ENCODE measurements at places on chromosomes 11 and 22.
A peak's percentile ranks its signal among the peaks of the same experiment; 100 is the strongest.

DNA sequence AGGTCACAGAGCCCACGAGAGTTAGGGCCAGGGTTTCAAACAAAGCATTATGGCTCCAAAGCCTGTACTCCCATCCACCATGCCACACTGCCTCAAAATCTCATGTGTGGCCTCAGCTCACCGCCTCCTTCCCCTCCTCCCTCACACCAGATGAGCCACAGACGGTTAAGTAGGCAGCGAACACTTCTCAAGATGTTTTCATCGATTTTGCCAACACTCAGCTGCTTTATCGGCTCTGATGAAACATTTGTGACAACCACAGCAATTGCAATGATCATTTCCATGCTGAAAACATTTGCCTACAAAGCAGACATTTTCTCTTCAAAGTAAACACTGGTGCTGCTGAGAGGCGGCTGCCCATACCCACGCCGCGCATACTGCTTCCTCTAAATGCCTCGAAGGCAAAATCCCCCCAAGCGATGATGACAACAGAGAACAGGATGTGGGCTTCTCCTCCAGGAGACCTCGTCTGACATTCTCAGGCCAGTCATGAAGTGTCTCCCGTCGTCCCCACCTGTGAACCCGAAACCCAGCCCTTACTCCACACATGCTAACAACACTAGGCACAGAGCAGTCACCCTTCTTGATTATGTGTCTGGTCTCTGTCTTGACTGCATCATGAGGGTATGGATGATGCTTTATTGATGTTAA is 599.2 kb downstream of the SOX6 start:
- DNase-seq = no peak

DNA sequence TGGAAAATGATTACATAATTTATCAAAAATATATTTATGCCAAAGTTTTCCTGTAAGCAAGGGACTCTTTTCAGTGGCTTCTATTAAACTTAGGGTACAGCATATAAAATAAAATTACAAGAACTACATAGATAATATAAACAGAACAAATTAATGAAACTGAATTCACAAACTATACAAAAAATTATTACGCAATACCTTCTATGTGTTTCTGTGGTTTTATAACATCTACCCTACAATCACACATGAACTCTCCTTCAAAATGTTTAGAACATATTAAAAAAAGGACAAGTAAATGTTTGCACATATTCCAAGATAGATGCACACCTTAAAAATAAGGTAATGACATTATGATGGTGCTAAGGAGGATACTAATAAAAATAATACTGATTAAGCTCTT is 235.9 kb downstream of the CNTN5 start:
- DNase-seq = no peak

GRCh38 chr11:34305193-34305592 is 52.6 kb downstream of the ABTB2 start:
- no peak for DNase-seq

- peak; percentile 36 for DNase-seq
Measured at GRCh38 chr22:37193629-37194191, 5.7 kb upstream of the C1QTNF6 start.

GRCh38 chr11:19110295-19110694 is 6.7 kb upstream of the ZDHHC13 start:
- DNase-seq = no peak

DNA sequence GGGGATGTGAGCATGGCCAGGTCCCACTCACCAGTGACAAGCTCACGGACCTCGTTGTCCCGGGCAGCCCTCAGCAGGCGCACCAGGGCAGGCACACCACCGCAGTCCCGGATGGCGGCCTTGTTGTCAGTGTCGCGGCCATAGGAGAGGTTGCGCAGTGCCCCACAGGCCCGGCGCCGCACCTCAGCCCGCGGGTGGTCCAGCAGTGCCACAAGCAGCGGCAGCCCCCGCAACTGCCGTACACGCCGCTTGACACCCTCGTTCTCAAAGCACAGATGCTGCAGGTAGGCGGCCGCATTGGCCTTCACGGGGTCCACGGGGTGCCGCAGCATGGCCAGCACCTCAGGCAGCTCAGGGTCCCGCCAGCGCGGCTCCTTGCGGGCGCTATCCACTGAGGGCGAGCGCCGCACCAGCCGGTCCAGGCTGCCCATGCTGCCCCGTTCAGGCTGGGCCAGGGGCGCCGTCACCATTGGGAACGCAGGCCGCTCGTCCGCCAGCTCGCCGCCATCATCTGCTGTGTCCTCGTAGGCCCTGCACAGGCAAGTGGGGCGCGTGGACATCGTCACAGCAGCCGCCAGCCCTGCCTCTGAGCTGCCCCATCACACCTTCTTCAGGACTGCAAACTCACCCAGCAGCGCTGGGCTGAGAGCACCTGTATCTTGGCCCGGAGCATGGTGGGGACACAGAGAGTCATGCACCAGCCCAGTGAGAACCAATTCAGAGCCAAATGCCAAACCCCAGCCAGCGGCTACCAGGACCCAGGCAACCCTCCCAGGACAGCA is 36.7 kb downstream of the ARVCF start:
- no peak for DNase-seq

GRCh38 chr11:104771763-104772162 is 126.5 kb downstream of the CASP12 start:
- no peak for DNase-seq

DNA sequence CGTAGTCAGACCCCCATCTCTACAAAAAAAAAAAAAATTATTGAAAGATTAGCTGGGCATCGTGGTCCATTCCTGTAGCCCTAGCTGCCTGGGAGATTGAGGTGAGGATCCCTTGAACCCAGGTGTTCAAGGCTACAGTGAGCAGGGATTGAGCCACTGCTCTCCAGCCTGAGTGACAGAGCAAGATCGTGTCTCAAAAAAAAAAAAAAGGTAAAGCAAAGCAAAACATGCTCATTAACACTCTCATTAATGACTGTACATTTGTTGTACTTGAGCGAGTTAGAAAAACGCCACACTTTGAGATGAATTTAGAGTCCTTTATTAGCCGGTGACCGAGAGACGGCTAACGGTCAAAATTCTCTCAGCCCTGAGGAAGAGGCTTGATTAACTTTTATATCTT is 6.2 kb upstream of the SERHL2 start:
- DNase-seq = no peak

DNA sequence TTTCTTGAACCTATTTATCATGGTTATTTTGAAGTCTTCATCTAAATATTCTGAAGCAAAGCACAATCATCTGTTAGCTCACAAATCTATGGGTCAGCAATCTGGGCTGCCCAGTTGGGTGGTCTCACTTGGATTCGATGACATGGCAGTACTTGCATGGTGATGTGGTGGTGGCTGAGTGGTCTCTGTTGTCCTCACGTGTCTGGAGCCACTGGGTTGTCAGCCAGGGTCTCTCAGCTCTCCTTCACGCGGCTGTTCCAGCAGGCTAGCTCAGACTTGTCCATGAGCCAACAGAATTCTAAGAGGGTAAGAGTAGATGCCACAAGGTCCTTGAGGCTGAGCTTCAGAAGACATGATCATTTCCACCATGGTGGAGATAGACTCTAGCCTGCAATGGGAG is 66.4 kb upstream of the KCNQ1OT1 start:
- no peak for DNase-seq

GRCh38 chr11:17443423-17443822 is 33.2 kb downstream of the ABCC8 start:
- DNase-seq = no peak

DNA sequence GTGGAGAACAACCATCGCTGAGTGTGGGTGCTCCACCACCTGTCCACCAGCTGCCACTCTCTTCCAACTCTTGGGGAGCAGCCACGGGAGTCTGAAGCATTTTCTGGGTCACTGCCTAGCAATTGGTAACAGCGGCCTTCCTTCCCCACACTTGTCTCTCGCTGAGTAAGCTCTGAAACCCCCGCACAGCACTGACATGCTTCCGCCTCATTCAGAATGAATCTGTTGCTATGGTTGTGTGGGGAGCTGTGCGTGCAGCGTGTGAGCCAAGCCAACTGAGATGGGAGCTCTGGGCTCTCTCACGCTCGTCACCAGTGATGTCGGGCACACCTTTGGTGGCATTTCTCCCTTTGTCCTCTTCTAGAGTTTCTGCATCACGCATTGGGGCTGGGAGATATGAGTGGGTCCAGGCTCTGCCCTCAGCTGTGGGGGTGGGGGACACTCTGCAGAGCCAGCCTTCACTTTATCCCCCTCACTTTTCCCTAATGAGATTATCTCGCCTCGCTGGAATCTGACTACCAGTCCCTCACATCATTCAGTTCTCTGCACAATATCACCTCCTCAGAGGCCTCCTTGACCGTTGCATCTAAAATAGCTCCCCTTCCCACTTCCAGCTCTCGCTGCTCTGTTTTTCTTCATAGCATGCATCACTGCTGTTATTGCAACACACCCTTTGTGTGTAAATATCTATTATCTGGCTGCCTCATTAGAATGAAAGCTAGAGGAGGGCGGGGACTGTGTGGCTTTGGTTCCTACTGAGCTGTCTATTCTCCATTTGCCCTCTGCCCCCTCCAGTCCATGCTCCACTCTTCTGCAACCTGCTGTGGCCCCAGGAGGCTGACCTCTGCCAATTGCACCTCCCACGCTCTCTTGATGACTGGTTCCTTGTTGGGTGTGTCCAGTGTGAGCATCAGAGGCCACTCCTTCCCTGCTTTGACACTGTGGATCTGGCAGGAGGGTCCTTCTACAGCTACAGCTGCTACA is 569.9 kb upstream of the CADM1 start:
- DNase-seq = no peak

GRCh38 chr22:30455075-30455840 is 16.6 kb downstream of the SEC14L3 start:
- DNase-seq = no peak

DNA sequence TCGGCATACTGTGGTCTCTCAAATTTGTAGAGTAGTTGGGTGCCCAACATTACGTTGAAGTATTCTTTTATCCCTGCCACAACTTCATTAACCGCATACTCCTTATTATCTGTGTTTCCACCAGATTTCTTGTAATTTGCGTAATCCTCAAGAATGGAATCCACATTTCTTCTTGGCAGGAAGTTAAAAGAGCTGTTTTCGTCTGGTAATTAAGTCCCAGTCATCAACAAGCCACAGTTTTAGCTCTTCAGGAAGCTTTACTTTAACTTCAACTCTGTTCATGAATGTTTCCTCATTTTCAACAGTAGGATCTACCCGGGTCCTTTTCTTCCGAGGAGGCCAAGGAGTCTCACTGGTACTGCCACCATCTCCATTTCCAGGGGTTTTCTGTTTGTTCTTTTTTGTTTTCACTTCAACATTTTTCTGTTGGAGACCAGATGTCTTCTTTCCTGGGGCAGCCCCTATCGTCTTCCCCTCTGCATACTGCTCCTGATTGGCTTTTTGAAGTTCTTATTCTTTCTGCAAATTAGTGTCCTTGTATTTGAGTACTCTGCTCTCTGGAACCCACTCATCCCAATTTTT is 30.3 kb downstream of the PDE3B start:
- DNase-seq = no peak

DNA sequence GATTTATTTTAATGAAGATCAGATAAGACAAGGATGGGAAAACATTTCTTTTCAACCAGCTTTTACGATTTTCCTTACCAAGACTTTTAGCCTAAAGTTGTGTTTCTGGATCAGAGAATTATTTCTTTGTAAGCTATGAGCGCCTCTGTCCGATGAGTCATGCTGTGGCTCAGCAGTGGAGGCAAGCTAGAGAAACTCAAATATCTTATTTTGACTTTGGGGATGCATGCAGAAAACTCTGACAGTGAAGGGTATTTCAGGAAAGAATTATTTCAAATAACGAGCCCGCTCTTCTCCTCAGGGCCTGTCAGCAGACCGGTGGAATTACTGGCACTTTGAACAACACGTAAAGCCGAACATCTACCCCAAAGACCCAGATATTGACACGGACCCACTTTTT is 77.9 kb upstream of the OR5AK2 start:
- no peak for DNase-seq

GRCh38 chr22:42300259-42301076 is 30.0 kb upstream of the TCF20 start:
- DNase-seq = peak; percentile 32

DNA sequence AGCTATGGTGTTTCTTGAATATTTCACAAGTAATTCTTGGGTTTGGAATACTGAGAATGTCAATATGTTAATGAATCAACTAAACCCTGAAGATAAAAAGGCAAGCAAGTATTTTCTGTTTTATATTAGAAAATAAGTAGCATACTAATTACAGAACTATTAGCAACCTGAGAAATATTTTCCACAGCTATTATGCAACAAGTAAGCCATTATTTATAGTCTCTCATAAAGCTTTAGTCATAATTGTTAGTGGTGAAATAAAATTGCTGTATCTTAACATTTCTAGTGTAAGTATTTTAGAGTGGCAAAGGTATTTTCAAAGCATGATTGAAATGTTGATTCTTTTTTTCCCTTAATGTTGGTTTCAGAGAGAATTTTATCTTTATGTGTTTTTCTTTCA is 53.3 kb downstream of the FAR1 start:
- no peak for DNase-seq

DNA sequence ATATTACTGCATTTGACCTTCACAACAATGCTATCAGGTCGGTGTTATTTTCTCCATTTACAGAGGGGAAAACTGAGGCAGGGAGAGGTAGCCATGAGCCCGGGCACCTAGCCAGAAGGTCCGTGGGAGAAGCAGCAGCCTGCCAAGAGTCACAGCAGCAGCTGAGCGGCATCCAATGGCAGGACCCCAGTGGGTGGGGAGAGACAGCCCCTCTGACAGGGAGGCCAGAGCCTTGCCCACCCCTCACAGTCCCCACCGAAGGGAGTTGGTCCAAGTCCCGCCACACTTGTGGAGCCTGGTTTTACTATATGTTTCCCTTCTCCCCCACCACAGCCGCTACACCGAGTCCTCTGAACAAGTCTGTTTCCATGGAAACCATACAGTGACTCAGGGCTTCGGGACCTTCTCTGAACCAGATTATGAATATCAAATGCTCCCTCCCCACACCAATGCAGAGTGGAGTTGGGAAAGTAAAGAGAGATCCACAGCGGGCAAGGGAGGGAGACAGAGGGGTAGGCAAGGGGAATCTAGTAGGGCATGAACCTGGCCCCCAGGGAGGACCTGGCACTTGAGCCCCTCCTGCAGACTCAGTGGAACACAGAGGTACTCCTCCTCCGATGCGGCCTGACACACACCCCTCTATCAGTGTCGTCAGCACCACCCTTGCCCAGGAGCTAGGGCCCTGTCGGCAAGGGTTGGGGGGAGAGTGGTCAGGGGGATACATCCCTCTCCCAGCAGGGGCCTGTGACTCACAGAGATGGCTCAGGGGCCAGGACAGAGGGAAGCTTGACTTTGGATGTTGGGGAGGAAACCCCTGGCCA is 2.5 kb downstream of the CHST1 start:
- no peak for DNase-seq

- DNase-seq = no peak
Measured at GRCh38 chr11:105673089-105673488, 63.2 kb downstream of the GRIA4 start.

Measured in activated naive CD4-positive, alpha-beta T cell treated with Interleukin-2 at 50 U/mL for 16 hours (primary cell).